ENCODE measurements at places on chromosomes 16 and 17.

GRCh38 chr16:88703486-88704309 is 2.5 kb downstream of the RNF166 start:
- DNase-seq = no peak

DNA sequence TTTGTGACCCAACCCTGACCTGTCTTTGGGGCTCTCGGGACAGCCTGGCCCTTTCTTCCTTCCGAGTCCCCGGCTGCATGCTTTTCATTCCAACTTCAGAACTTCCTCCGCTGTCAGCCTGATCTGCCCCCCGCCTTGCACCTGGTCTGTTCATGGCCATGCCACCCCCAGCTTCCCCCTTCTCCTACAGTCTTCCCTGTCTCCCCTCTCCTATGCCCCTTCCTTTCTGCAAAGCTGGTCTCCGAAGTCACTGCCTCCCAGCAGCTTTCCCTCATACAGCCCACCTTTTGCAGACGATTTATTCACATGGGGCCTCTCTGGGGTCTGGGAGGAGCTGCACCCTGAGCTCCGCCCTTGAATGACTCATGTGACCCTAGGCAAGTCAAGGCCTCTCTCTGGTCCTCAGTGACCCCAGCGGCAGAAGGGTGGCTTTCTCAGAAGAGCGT is 47.1 kb upstream of the SDK2 start:
- no peak for DNase-seq

DNA sequence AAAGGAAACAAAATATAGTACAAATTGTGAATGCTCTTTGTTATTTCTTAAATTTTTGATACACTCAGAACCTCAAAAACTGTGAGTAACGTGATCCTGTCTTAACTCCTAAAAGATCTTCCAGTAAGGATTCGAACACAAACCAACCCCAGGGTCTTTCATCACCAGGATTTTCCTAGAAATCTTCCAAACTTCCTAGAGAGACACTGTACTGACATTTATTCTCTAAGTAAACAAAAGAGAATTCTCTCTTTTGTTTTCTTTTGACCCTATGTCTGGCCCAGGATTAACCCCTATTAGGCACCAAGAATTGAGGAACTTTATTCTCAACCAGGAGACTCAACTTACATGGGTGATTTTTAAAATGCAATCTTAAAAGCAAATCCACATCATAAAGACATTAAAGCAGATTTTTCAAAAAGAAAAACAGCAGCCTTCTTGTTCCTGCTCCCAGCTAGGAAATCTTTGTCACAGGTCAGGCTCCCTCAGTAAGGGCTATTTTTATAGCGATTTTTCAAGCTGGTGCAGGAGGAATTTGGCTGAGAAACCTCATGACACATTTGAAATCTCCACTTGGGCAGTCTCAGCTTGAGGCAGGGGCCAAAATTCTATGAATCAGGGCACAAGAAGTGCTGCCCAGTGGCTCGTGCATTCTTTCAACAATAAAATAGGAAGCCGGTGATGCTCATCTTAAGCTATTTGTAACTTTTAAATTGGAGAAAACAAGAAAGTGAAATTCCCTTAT is 6.2 kb upstream of the SMG1 start:
- DNase-seq = no peak

DNA sequence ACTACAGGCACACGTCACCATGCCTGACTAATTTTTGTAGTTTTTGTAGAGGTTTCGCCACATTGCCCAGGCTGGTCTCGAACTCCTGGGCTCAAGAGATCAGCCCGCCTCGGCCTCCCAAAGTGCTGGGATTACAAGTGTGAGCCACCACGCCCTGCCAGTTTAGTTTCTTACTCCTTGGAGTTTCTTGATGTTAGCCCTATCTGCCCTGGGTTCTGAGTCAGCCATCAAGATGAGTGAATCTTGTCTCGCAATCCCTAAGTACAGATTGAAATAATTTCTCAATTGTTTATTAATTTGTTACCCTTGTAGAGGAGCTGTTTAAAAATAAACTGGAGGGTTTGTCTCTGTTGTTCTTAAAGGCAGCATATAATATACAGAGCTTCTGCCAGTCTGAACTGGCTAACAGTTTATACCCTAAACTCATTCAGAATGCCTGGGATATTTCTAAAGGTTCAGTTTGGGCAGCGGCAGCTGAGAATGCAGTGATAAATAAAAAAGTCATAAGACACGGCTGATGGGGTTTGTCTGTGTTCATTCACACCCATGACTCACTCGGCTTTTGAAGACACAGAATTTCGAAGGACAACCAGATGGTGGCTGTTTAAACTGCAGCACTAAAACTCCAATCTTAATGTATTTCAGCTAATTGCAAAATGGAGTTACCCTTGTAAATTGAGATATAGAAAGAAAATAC is 39.6 kb downstream of the GPRC5B start:
- DNase-seq = no peak

DNA sequence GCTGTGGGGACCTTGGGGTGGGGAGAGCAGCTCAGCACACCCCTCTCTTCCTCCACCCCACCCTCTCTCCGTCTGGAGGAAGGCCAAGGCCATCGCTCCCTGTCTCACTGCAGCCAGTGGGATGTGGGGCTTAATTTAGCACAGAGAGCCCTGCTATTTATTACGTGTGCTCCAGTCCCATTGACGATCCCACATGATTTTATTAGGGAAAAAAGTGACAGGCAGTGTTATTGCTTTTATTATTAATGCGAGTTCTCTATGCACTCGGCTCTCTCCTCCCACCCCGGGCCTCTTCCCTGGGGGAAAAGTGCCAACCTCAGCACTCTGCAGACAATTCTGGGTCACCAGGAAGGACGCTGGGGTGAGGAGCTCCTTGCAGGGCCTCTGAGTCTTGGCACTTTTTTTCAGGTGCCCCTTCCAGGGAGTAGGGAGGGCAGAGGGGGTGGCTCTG is 57.3 kb downstream of the MGAT5B start:
- DNase-seq = no peak

DNA sequence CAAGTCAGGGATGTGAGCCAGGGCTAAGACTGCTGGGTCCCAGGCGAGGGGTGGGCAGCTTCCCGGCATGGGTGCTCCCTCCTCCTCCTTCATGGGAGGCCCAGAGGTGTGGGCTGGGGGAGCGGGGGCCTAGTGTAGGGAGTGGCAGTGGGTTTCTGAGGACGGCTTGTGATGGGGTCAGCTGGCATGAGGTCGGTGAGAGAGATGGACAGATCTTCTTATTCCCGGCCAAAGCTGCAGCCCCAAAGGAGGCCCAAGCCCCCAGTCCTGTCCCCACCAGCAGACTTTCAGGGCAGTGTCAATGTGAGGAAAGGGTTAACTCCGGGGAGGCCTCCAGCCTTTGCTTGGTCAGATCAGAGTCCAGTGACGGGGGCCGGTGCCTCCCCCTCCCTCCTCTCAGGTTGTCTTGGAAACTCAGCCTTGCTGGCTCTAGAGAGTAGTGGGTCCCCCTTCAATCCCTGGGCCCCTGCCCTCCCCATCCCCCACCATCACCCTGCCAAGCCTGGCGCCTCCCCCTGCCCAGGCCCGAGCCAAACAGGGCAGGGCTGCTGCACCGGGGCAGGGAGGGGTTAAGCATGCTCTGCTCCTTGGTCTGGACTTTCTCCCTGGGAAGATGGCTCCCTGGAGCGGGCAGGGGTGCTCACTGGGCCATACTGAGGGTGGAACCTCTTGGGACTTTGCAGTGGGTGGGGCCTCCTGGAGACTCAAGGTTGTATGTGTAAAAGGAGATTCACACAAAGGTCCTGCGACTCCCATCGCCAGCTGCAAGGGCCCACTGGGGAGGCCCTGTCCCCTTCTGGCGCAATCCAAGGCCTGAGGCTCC is 12.4 kb downstream of the NAT9 start:
- no peak for DNase-seq

- no peak for DNase-seq
These were observed 39.5 kb downstream of the DYNLRB2 start for GRCh38 chr16:80580109-80580832.

- DNase-seq = no peak
These were observed 22.7 kb downstream of the BCO1 start for GRCh38 chr16:81261049-81261648.

- no peak for DNase-seq
These were observed 91.8 kb downstream of the FOXL1 start for GRCh38 chr16:86669937-86670749.

GRCh38 chr16:86502856-86503748 is 7.2 kb upstream of the FOXF1 start:
- no peak for DNase-seq

DNA sequence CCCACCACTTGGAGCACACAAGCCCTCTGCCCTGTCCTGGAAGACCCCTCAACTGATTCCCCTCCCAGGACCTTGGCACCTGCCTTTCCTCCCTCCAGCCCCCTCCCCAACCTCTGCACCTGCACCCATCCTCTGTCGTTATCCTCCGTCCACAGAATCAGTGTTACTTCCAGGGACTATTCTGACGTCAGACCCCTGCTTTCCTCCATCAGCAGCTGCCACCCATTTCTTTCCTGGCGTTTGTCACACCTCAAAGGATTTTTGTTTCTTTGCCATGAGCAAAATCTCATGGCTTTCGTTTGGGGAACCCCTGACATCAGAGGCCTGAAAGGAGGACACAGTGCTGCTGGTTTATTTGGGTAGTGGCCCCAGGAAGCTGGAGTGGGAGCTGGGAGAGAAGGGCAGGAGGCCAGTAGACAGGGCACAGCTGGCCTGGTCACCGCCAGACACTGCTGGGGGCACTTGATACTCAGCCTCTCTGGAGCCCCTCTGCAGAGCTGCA is 68.4 kb downstream of the SOCS1 start:
- no peak for DNase-seq

DNA sequence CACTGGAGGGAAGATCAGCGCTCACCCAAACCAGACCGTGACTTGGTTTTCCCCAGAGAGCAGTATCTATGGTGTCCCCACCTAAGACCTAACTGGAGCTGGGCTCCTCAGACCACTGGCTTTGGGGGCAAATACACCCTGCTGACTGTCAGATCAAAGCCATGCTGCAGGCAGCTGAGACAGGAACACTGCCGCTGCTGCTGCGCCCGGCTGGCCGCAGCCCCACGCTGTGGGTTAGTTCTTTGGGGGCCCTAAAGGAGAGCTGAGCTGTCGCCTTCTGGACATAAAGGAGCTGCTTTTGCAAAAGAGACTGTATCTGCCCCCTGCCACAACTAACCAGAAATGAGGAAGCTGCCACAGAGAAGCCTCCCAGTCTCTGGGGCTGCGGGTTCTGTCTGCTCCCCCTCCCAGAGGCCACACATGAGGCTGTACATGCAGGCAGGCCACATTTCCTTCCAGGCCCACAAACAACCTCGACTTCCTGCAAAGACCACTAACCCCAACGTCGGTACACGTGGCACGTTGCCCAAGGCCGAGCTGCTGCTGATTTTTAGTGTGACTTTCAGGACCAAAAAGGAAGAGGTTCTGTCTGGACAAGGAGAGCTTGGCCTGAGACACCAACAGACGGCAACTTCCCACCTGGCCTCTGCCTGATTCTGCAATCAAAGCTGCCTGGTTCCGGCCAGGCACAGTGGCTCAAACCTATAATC is 18.2 kb upstream of the ABR start:
- DNase-seq = peak; percentile 95

GRCh38 chr17:2982854-2983253 is 80.6 kb downstream of the OR1D5 start:
- no peak for DNase-seq

DNA sequence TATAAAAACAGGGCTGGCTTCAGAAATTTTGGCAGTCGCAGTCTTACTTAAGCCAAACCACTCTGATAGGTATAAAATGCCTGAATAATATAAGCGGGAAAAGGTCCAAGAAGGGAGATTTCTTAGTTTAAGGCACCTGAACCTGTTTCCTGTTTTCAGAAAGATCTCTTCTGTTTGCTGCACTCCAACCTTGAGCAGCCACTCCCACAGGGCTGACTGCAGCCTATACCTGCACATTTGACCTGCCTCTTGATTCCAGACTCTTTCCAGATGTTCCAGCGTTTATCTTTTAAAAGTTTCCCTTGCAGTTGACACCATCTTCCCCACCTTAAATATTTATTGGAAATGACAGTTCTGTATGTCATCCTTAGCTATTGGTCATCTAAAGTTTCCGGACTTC is 132.2 kb downstream of the SKAP1 start:
- DNase-seq = no peak

DNA sequence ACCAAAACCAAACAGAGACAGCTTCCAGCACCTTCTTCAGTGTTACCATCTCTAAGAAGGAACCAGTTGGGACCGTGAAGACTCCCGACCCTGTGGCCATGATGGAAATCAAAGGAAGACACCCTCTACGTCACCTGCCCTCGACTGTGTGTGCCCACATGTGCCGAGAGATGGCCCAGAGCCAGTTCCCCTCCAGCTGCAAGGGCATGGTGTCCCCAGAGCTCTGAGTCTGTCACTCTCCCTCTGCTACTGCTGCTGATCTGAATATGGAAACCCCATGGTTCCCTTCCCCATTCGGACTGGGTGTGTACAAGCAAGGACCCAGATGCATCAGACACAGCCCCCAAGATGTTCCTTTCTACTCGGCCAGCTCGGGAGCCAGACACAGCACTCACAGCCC is 76.4 kb downstream of the SOCS1 start:
- DNase-seq = no peak

- DNase-seq = no peak
These were observed 93.9 kb downstream of the CEP112 start for GRCh38 chr17:66098040-66098439.

DNA sequence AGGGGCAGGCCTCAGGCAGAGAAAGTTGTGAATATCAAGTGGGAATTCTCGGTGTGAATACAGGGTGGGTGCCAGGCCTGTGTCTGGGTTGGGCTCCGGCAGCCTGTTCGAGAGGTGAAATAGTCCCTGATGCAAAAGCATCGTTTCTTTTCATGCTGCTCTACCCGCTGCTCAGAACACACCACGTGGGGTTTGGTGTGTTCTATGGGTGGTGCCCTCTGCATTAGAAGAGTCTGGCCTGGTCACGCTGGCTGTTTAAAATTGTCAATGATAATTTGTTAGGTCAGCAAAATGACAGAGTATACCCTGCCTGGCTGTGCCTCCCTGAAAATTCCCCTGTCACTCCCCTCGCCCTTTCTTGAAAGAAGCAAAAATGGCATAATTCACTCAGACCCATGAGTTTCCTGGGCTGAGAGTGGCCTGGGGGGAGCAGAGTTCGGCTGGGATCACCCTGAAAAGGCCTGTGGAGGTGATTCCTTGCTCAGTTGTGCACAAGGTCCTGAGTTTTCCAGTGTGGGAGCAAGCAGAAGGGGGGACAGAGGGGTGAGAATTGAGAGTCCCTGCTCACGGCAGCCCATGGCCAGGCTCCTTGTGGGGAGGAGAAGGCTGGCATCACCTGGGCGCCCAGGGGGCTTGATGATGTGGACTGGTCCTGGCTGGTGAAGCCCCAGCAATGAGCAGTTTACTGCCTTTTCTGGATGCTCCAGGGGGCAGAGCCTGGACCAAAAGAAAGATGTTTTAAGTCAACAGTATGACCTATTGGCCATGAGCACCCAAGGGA is 3.2 kb downstream of the CACNG5 start:
- no peak for DNase-seq
